ENCODE measurements at places on chromosomes 5 and 9.

DNA sequence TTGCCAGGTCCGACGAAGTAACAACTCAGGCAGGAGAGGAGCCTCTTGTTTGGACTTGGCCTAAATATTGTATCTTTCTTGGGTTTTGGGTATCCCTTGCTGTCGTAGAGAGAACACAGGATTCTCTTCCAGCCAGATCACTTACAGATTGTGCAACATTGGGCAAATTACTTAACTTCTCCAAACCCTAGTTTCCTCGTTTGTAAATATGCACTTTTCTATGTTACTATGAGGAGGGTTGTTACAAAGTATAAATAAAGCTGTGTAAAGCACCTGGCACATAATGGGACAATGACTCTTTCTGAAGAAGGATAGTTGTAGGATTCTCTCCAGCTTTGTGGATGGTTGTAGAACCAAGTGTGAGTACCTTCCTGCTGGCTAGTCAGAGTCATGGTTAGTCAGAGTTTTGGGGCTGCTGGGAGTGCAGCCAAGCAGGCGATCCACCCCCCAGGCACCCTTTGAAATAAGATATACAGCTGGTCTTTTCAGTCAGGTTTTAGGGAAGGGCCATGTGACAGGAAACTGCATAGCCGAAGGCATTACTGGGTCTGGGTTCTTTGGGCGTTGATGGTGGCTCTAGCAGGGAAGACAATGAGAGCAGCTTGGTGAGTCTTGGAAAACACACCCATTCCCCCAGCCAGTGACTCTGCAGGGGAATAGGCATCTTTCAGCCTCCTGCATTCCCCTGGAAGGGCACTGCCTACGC lies 49.9 kb upstream of the GDNF start:
- DNase-seq = no peak

GRCh38 chr9:89145097-89145496 lies 33.5 kb downstream of the SHC3 start:
- DNase-seq = no peak

GRCh38 chr9:91949392-91949945 lies 559 bp downstream of the ROR2 start:
- no peak for DNase-seq

DNA sequence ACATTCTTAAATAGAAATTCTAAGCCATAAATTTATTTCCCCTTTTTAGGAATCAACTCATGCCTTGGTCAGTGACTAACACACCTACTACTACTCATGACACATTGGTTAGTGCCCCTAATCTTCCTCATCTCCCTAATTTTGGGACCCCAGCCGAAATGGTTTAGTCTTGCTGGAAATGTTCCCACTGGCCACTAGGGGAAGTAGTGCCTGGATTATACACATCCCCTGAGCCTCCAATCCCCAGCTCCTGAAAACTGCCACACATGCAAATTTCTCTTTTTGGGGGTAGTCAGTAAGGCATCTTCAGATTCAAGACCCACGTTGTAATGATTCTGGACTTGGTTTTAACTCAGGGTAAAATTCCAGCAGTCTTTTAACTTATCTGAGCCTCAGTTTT lies 79.8 kb downstream of the HSD17B3 start:
- no peak for DNase-seq

All from stimulated activated CD4-positive, alpha-beta T cell treated with anti-CD3 and anti-CD28 coated beads, Interleukin-4, amount 100 ng/mL, for 24 hours (primary cell).